ENCODE measurements at places on chromosomes 13 and 19.
A peak's percentile ranks its signal among the peaks of the same experiment; 100 is the strongest.

- no peak for DNase-seq
Measured at GRCh38 chr19:47152632-47153031, 22.0 kb downstream of the SAE1 start.

- DNase-seq, result no peak
Measured at GRCh38 chr13:28077231-28077630, 23.1 kb downstream of the FLT3 start.

GRCh38 chr13:109779074-109779473 is 7.3 kb downstream of the IRS2 start:
- DNase-seq, result no peak

DNA sequence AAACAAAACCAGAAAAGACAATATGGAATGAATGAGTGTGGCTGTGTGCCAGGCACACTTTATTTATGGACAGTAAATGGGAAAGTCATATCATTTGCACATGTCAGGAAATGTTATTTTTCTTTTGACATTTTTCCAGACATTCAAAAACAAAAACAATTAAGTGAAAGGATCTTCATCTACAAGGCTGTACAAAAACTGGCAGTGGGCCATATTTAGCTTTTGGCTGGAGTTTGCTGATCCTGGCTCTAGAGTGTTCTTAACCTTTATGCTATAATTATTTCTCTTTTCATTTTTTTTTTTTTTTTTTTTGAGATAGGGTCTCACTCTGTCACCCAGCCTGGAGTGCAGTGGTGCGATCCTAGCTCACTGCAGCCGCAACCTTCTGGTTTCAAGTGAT is 6.5 kb upstream of the TNFSF9 start:
- DNase-seq, result no peak

GRCh38 chr19:35644987-35645679 is 3.0 kb upstream of the COX6B1 start:
- peak; percentile 57 for DNase-seq

DNA sequence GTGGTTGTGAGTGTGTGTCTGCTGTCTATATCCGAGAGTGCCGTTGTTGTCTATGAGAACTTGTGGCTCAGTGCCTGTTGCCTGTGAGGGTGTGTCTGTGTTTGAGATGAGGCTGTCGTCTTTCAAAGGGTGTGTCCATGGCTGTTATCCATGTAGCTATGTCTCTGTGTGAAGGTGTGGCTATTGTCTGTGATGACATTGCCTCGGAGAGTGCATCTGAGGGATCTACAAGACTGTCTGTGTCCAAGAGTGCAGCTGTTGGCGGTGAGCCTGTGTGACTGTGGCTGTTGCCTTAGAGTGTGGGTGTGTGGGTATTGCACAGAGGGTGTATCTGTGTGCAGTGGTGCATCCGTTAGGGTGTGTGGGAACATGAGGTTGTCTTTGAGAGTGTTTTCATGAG is 4.9 kb downstream of the NUMBL start:
- DNase-seq, result no peak

DNA sequence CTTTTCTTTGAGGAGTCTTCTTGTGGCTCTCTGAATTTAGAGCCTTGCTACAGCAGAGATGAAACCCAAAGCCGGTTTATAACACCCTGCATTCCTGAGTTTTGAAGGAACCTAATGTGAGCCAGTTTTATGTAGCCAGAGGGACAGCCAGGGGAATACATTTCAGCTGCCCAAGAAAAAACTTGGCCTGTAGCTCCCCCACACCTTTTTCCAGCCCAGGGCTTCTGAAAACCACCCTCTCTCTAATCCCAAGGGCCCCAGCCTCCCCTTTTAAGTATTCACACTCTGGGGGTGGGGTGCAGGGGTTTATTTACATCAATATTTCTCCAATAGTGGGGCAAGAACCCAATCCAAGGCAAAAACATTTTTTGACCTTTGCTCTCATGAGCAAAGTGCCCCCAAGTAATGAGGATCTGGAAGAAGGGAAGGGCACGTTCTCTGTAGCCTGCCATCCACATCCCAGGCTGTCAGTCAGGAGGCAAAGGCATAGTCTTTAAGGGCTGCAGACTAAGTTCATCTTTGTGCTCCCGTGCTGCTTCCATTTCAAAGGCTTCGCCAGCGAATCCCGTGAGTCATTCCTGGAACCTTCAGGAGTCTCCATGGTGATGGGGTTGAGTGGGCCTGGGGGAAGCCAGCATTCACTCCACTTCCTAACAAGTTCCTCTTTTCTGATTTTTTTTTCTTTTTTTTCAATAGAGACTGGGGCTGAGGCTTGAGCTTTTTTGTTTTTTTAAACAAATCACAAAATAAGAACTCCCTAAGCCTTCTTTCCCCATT is 33.2 kb upstream of the MEDAG start:
- DNase-seq, result peak; percentile 83

GRCh38 chr19:41529484-41530183 is 46.3 kb upstream of the CEACAM21 start:
- no peak for DNase-seq

GRCh38 chr13:113216254-113217048 is 7.0 kb downstream of the CUL4A start:
- peak; percentile 71 for DNase-seq

GRCh38 chr13:68170961-68171360 is 940.8 kb upstream of the PCDH9 start:
- DNase-seq, result no peak

- DNase-seq, result no peak
Measured at GRCh38 chr13:49908637-49909036, 27.5 kb downstream of the SPRYD7 start.

- no peak for DNase-seq
Measured at GRCh38 chr13:33189470-33189869, 96.1 kb downstream of the STARD13 start.

DNA sequence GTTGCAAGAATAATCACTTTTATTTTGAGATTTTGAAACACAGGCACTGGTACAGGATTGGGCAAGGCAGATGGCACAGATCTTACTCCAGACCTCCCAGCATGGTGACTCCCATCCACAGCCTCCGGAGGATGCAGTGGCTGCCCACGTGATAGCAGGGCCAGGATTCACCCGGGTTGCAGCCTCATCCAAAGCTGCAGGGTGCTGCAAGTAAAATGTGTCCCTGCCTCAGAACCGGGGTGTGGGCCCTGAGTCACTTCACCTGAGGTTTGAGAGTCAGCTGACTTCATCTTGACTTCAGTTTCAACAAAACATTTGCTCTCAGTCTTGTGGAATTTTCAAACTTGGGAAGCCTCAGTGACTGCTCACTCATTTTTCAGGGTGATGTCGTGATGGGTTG is 201.9 kb downstream of the FGF9 start:
- no peak for DNase-seq

GRCh38 chr19:3710265-3710812 is 2.2 kb downstream of the TJP3 start:
- DNase-seq, result peak; percentile 35

DNA sequence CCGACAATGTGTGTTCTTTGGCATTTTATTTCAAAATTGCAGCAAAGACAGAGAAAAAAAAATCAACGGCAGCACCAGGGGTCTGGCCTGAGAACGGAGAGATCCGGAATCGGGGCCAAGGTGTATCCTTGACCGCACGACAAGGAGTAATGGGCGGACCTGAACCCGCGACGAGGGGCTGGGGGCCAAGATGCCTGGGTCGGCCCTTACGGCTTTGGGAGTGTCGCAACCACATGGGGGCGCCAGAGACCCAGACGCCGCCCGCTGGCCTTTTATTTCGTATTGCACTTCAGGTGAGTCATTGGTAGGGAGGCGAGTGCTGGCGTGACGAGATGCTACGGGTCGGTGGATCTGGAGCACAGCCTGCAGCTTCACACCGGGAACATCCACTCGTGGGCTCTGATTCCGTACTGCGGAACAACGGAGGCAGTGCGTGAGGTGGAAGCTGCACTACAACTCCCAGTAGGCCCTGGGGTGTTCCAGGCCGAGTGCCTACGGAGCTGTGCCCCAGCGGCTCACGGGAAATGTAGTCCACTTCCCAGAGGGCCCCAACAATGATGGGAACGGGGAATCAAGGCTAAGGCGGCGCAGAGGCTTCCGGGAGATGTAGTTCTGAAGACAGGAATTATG is 15.7 kb downstream of the BCAT2 start:
- DNase-seq, result peak; percentile 94

- peak; percentile 96 for DNase-seq
Measured at GRCh38 chr19:38684078-38684861, 36.8 kb downstream of the ACTN4 start.

DNA sequence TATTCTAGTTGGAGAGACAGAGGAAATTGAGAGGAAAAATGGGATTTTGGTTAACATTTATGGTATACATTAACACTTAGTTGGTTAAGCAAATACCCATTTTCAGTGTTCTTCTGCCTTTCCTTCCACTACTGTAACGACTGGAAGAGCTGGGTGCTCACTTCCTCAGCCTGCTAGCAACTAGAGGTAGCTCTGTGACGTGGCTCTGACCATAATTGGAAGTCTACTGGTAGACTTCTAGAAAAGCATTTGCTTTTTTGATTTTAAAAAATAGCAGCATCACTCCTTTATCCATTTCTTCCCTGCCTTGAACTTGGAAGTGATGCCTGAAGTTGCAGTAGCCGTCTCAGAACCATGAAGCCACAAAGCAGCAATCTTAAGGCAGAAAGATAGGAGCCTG is 15.9 kb downstream of the NHLRC3 start:
- no peak for DNase-seq

DNA sequence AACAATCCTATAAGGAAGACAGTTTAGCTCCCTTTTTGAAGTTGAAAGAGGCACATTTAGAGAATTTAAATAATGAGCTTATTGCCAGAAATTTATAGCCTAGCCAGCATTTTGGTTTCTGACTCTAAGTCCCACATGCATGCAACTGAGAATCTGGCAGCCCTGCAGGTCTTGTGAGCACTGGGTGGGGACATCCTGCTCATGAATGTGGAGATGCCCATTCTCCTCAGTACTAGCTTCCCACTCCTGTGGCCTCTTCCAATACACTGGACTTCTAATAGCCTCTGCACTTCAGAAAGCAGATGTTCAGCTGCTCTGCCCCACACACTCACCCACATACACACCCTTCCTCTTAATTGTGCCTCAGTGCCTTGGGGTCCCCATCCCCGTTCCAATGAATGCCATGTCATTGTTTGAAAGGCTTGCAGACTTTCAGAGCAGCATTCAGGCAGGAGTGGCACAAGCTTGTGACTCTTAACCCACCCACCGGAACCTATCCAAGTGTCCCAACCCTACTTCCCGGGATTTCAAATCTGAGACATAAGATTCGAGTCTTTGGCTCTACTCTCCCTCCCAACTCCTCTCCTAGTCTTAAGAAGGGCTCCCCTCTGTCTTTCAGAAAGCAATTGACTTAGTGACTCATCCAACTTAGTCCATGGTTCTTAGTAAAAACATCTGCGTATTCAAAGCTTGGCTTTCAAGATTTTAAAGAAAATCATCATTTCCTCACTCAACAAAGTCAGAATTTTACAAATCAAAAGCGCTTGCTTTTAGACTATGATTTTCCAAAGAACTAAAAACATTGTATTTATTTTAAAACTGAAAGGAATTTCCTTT is 80.0 kb upstream of the FREM2 start:
- no peak for DNase-seq

DNA sequence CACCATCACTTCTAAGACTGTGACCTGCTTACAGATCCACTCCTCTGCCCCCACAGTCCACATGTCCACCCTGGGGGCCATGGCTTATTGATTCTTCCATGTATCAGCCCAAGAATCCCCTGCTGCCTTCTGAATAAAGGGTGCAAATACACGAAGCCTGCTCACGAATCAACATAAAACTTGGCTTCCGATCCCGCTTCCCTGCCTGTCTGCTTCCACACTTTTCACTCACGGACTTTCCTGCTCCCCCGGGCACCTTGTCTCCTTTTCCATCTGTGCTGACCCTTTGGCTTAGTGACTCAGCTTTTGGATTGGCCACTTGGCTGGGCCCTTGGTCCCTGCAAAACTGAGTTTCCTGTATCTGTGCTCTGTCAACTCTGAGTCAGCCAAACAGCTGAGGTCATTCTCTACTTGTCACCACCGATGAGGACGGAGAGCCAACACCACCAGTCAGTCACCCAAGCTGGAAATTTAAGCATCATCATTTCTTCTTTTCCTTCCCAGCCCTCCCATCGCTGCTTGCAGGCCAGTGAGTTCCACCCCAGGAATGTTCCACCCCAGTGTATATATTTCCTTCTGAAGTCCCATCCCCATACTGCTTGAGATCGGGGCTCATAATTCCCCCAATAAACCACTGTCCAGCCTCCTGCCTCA is 11.4 kb upstream of the USP12 start:
- peak; percentile 95 for DNase-seq

GRCh38 chr13:20671789-20672188 is 31.7 kb upstream of the IL17D start:
- DNase-seq, result no peak

DNA sequence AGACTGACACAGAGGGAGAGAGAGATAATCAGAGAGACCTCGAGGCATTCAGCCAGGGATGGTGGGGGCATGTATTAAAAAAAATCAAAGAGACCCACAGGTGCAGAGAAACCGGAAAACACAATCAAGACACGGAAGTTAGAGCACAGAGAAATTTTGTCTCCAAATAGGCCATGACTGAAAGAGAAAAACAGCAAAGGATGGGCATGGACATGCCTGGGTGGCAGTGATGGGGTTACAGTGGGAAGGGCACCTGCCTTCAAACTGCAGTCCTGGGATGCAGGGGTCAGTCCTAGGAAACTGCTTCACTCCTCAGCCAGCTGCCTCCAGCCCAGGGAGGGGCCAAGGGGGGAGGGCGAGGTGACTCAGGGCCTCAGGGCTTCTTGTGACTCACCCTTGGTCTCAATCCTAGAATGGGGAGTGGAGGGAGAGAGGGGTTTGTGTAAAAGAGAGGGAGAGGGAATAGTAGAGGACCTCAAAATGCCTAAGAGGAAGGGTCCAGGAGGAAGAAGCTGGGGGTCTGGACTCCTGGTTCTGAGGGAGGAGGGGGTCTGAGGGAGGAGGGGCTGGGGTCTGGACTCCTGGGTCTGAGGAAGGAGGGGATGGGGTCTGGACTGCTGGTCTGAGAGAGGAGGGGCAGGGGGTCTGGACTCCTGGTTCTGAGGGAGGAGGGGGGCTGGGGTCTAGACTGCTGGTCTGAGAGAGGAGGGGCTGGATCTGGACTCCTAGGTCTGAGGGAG is 3.6 kb upstream of the KCNN4 start:
- peak; percentile 75 for DNase-seq

GRCh38 chr13:25131881-25132420 is 36.0 kb downstream of the PABPC3 start:
- no peak for DNase-seq

DNA sequence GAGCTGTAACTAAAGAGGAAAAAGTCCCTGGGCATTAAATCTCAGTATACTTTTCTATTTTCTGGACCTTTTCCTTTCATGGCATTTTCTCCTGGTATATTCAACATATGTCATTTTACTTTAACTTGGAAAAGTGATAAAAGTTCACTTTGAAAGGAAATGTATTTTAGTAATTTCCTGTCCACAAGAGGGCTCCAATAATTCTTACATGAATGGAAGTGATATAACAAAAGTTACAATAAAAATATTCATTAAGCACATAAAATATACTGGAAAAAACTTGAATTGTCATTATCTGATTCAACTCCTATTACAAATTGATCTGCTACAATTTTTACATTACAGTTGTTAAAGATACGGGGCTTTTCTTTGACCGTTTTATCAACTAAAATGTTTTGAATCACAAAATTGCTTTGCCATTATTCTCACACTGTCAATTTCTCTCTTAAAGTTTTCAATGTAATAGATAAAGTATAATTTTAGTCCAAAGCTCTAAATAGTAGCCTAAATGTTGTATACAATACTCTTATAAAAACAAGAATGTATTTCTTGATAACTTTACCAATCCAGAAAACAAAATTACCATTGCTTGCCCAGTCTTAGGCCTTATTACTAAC is 4.9 kb downstream of the UBL3 start:
- peak; percentile 57 for DNase-seq

- DNase-seq, result peak; percentile 10
Measured at GRCh38 chr13:60369242-60369641, 27.8 kb upstream of the TDRD3 start.
